Stimulated activated naive CD8-positive, alpha-beta T cell treated with anti-CD3 and anti-CD28 coated beads, Interleukin-15, amount 100 ng/mL, for 72 hours (primary cell): ENCODE measurements at places on chromosomes 3 and 15.

DNA sequence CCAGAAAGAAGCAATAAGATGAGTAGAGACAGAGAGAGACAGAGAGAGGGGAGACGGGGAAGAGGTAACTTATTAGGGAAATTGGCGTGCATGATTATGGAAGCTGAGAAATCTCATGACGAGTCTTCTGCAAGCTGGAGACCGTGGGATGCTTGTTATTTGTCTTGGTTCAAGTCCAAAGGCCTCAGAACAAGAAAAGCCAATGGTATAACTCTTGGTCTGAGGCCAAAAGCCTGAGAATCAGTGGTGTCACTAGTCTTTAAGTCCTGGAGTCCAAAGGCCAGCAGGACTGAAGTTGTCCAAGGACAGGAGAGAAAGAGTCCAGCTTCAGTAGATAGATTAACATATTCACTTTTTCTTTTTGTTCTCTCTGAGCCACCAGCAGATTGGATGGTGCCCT is 613.6 kb downstream of the CADM2 start:
- DNase-seq: no peak

DNA sequence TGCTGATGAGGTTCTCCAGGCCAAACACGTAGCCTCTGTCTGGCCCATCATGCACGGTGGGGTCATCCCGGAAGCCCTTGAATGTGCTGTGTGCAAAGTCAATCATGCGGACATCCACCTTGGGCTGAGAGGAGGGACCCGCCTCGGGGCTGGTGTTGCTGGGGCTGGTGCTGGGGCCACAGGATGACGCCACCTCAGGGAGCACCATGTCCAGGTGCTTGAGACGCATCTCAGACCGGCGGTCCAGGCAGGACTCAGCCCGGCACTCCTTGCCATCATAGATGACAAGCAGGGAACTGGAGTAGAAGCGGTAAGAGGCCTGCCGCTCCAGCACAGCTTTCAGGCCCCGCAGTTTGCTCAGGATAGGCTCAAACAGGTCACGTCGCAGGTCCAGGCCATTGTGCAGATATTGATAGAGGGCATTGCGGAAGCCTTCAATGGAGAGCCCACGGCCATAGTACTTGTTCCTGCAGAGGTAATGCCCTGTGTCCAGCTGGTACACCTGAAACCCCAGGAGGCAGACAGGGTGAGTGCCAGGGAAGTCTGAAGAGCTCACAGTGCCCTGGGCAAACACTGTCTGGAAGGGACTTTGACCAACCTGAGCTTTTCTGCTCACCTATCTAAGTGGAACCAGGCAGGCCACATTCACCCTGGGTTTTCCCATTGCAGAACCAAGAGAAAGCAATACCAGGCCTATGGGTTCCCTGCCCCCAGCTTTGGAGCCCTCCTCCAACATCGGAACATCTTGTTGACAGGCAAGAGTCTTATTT is 3.6 kb upstream of the GMPPB start:
- no peak for DNase-seq

DNA sequence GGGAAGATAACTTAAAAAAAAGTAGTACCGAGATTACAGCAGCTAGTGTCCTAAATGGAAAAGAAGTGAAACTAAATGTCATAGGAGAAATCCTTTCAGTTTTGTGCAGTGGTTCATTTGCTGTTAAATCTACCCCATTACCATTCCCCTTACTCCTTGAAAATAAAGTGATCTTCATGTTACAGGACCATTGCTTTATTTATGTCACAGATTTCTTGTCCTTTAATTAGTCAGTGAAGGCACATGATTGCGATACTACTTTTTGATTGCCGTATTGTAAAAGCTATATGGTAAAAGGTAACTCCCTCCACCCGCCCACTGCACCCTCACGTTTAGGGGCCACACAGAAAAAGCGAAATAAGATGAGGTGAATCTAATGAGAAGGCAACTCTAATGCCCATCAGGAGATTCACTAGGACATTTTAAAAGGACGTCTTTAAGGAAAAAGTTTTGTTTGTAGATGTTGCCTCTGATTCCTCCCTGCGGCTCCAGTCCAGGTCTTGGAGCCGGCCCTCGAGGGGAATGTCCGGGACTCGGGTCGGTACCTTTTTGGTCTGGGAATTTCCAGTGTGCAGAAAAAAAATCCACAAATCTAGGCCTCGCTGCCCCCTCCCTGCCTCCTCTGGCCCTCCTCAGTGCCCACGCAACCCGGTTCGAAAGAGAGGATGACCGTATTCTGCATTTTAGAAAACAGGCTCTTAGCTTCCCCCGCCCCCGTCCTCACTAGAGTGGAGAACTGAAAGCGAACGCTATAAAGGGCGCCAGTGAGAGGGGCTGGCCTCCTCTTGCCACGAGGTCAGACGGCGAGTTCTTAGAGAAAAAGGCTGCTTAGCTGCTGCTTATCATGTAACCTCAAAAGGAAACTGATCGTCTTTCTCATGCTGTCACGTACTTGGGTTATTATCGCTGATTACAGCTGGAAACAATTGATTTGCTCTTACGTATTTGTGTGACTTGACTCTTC is 21.8 kb upstream of the NFKBIZ start:
- peak; percentile 96 for DNase-seq

- no peak for DNase-seq
Measured at GRCh38 chr15:22903961-22904534, 65.6 kb downstream of the NIPA2 start.

DNA sequence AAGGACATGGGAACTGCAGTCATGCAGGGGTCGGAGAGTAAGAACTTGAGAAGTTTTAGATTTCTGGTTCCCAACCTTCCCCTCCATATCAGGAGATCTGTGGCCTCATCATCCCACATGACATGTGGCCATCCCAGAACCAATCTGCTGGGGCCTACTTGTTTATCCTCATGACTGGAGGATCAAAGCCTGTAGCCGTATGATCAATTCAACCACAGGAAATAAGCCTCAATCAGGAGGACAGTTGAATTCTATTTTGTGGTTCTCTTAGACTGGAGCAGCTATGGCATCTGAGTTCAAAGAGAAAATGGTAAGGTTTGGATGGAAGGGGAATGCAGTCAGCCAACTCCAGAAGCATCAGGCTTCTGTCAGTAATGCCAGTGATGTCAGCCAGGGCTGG is 57.2 kb downstream of the IL16 start:
- no peak for DNase-seq

DNA sequence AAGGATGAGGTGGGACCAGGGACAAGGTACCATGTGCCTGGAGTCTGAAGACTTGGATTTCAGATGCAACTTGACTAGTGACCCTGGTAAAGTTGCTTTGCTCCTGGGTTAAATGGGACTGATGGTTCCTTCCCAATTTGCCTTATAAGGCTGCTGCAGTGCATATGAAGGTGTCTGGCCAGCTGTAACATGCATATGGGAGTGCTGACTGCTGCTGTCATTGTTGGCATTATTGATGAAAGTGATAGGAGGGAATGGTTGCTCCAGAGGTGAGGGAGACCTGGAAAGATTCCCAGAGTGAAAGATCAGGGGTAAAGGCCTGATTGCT is 20.5 kb downstream of the CYP8B1 start:
- no peak for DNase-seq

DNA sequence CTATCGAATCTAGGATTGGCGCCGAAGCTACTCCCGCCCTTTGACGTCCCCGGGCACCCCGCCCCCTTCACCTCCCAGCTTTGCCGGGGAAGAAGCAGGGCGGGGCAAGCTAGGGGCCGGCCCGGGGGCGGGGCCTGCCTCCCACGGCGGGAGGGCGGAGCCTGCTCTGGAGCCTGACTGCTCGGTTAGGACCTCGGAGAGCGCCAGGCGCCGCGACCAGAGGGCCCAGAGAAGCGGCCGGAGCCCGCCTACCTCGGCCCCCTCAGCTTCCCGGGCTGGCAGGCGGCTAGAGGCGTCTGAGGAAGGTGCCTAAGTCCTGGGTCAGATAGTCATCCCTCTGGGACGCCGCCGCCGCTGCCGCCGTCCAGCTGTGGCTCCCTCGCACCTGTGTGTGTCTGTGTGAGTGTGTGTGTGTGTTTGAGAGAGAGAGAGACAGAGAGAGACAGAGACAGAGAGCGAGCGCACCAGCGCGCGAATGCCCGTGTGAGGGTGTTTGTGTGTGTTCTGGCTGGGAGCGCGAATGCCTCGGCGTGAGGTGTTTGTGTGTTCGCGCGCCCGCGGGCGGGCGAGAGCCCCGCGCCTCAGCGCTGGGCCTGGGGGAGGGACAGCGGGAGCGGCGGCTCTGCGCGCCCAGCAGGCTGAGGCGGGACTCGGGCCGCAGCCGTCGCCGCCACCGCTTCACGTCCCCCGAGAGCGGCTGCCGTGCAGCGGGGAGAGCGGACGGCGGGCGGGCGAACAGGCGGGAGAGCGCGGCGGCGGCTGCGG is at the start of gene STXBP5L:
Gene STXBP5L, plus strand, starts transcription at position 176 of the 765 bp plus-strand sequence. CDS start 1,374 bp downstream, outside the sequence.
- peak; percentile 51 for DNase-seq

DNA sequence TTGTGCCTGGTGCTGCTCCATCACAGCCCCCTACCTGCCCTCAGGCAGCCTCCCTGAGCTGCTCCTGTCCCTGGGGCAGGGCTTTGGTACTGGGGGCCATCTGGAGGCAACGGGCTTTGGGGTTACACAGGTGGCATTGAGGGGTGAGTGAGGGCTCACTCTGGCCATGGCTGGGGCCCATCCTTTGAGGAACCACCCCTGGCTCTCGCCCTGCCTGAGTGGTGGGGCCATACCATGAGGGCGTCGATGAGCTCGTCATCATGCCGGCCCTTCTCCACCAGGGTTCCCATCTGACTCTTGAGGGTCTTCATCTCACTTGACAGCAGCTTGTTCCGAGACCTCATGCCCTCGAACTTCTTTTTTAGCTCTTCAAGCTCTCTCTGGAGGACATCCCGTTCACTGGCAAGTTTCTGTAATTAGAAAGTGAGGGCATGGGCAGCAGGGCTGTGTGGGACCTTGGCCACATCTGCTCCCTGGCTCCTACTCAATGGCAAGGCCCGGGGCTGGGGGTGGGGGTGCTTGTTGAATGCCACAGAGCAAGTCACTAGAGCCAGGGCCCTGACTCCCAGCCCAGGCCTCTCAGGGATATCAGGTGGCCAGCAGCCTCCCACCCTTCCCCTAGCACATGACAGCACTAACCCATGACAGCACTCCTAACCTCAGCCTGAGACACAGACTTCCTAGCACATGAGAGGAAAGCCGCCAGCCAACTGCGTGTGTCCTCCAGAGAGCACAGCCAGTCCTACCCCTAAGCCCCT is 33.5 kb downstream of the CCDC13 start:
- DNase-seq: no peak

DNA sequence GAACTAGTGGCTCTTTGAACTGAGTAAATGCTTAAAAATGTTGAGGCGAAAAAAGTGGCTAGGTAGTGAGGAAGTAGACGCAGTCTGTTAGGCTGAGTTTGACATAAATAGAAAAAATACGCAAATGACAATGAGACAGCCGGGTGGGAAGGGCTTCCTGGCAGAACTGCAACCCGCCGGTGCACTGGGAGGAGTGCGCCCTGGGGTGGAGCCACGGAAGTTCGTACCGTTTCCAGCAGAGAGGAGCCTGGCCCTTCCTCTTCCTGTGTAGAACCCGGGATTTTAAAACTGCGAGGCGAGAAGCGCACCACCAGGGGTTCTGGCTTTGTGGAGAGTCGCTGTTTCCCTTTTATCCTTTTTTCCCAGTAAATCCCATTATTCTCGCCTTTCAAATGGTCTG is 602.6 kb downstream of the PYDC2 start:
- DNase-seq: no peak

- DNase-seq: no peak
Measured at GRCh38 chr3:5238545-5238944, 51.0 kb downstream of the EDEM1 start.
